ENCODE measurements at places on chromosomes 7 and 10.

GRCh38 chr10:11631890-11632587, 20.6 kb upstream of the USP6NL start:
- DNase-seq, result peak; percentile 59

GRCh38 chr7:129163875-129164544, 19.5 kb downstream of the TSPAN33 start:
- peak; percentile 59 for DNase-seq

DNA sequence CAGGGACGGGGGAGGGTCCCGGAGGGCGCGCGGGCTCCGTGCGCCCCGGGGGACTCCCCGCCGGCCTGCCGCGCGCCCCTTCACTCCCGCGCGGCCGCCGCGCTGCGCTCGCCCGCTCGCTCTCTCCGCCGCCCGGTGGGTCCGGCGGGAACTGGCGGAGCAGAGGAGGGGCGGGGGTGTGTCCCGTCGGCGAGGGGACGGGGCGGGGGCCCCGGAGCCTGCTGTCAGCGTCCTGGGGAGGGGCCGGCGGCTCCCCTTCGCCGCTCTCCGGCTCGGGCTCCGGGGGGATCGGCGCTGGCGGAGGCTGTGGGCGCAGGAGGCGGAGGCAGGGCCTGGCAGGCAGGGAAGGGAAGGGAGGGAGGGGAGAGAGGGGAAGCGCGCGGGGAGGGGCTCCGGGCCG, at the start of gene SH3PXD2A:
Gene SH3PXD2A, minus strand, starts transcription at position 153 of the 400 bp plus-strand sequence. CDS start 310 bp downstream, outside the sequence.
- peak; percentile 54 for DNase-seq

- no peak for DNase-seq
Measured at GRCh38 chr7:115128154-115128553, 206.3 kb downstream of the MDFIC start.

GRCh38 chr7:94477878-94478277, 31.7 kb upstream of the CASD1 start:
- DNase-seq, result no peak

DNA sequence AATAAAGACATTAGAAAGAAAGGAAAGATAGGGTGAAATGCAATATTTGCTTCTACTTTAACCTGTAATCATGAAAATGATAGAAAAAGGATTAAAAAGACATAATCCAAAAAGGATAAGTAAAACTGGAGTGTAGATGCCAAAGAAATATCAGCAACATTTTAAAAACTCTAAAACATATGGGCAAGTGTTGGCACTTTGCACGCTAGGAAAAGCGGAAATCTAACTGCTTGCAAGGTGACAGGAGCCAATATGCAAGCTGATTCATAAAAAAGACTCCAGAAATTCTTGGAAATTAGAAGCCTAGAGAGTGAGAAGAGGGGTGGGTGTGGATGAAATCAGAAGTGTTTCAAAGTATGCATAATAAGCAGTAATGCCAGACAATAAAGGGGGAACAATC, 161.1 kb downstream of the SEMA3E start:
- no peak for DNase-seq

- DNase-seq, result no peak
Measured at GRCh38 chr7:149638566-149639320, 134.6 kb downstream of the ZNF467 start.

GRCh38 chr10:119625570-119626280, 25.5 kb upstream of the BAG3 start:
- DNase-seq, result no peak

GRCh38 chr10:48255722-48256121, 18.8 kb downstream of the FRMPD2 start:
- no peak for DNase-seq

- DNase-seq, result no peak
Measured at GRCh38 chr10:95201736-95202135, 7.7 kb downstream of the ACSM6 start.

DNA sequence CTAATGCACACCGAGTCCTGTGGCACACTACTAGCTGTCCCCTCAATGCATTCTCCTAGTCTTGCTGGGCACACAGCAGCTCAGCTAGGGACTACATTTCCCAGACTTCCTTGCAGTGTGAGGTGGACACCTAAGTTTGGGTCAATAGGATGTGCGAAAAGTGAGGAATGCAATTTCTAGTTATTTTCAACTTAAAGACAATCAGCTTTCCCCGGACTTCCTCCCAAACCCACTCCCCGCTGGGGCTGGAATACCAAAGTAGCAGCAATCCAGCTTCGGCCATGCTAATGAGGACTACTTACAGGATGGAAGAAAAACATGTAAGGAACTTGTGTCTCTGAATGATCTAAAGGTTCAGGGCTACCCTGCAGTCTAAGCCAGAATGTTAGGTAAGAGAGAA, 286.4 kb upstream of the LRRN3 start:
- DNase-seq, result no peak

DNA sequence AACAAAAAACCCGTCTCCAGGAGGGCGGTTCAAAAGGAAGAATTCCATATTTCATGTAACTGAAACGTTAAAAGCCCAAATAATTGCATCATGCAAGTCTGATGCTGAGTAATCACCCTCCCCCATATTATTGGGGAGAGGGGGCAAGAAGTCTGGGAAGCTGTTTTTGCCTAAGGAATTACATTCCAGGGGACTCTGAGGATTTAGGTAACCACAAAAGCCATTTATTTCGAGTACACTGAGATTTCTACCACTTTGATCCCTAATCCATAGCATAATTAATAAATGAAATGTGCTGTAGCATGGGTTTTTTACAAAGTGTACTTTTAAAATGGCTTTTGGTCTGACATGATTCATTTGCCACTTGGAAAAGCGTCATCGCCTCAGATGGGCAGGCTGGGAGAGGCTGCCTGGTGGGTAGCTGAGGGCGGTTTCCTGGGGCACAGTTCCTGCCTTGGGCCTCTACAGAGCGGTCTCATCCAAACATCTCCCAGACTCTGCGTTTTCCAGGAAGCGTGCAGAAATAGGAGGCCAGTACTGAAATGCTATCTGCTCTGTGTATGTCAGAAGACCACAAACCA, 106.5 kb downstream of the TCF7L2 start:
- no peak for DNase-seq

GRCh38 chr7:129688503-129689222, 77.1 kb downstream of the NRF1 start:
- no peak for DNase-seq

DNA sequence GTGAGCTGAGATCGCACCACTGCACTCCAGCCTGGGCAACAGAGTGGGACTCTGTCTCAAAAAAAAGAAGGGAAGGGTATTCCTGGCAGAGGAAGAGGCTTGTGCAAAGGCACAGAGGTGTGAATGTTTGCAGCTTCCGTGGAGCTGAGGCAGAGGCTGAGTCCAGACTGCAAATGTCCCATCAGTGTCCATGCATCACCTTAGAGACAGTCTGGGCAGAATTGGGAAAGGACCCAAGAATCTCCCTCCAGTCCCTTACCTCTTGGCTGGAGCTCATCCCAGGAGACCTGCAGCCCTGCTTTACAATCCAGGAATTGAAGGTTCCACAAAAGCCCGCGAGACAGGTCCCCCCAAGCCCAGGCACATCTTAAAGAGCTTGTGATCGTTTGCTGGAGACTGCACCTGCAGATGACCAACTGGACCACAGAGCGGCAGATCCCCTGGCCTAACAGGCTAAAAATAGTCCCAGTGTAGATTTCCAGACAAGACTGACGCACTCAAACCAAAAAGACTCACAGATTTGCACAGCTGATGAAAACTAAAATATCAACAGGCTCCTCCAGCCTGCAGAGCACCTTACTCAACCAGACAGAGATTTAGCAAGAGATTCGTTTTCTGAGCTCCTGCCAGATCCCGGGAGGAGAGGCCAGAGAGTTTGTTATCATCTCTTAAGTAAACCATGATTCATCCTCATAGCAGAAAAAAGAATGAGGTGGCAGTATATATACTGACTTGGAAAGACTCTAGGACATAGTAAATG, 22.9 kb upstream of the NANOS1 start:
- DNase-seq, result no peak

DNA sequence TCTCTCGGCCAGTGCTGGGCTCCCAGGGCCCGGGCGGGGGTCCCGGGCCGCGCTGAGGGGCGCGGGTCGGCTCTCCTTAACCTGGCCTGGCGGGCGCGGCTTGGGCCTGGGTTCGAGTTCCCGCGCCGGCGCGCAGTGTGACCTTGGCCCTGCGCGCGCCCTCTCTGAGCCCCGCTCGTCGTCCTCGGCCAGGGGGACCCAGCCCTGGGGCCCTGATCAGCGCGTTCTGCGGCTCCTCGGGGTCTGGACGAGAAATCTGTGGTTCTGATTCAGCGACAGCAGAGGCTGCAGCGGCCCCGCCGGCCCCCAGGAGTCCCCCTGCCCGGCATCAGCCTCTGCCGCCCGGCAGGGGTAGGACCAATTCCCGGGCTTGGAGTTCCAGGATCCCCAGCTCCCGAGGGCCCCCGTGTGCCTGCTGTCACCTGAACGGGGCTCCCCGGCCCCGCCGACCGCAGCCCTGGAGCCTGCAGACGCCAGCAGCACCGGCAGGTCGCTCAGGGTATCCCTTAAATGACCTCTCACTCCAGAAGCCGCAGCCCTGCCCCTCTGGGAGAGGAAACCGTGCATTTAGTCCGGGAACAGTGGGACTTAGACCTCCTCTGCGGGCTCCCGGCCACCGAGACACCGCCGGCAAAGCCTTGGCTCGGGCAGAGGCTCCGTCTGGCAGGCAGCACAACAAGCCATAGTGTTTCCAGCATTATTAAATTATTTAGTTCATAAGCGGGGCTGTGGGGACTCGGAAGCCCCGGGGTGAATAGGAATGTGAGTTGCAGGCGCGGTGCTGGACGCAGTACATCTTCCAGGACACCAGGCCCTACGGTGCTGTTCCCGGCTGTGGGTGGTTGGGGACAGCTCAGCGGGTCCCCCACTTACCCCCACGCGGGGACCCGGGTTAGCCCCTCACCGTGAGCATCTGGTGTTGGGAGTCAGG, 572 bp downstream of the CHST12 start:
- peak; percentile 64 for DNase-seq

DNA sequence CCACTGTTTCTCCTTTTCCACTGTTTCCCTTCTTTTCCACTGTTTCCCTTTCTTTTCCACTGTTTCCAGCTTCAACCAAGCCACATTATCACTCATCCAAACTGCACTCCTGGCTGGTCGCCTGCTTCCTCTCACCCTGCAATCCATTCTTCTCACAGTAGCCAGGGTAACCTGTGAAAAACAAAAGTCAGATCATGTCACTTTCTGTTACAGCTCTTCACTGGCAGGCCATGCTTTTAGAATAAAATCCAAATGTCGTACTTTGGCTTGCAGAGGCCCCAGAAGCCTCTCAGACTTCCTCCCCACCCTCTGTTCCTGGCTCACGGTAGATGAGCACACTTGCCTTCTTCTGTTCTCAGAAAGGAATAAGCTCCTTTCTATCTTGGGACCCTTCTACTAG, 33.9 kb downstream of the STARD3NL start:
- DNase-seq, result no peak

DNA sequence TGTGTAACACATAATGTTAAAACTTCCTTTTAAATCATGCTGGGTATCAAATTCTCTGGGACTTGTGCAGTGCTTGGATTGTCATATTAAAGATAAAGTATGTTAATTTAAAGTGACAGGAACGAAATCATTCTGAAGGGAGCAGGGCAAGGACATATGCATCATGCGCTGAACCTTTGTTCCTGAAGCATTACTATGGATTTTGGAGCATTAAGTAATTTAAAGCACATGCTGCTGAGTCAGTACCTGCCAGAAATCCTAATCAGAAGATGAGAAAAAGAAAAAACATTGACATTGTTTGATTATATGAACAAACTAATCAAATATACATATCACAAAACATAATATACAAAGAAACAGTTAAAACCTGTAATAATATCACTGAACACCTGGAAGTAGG, 101.4 kb downstream of the MICU1 start:
- no peak for DNase-seq

DNA sequence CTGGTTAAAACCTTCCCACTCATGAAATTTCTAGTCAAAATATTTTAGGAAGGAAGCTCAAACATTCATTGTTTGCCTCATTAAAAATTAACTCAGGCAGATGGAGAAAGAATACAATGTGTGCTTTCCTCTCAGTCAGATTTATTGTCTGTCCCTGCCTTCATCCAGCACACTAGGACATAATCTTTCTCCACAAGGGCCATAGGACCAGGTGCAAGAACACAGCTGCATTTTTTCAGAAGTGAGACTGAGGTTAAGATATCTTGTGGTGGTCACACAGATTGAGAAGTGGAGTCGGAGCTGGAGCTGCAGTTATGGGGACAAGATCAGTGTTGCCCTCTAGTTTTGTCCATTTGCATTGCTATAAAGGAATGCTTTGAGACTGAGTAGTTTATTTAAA, 666.3 kb downstream of the CCSER2 start:
- no peak for DNase-seq

GRCh38 chr7:20164425-20165145, 52.6 kb downstream of the MACC1 start:
- DNase-seq, result no peak

GRCh38 chr7:29371472-29371871, 176.9 kb downstream of the CHN2 start:
- no peak for DNase-seq

DNA sequence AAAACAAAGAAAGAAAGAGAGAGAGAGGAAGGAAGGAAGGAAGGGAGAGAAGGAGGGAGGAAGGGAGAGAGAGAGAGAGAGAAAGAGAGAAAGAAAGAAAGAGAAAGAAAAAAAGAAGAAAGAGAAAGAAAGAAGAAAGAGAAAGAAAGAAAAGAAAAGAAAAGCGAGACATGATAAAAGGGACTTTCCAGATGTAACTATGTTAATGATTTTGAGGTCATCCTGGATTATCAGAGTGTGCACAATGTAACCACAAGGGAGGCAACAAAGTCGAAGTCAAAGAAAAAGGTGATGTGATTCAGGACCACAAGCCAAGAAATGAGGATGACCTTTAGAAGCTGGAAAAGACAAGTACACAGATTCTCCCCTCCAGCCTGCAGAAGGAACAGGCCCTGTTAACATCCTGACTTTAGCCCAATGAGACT, 48.9 kb upstream of the PAX2 start:
- DNase-seq, result no peak

DNA sequence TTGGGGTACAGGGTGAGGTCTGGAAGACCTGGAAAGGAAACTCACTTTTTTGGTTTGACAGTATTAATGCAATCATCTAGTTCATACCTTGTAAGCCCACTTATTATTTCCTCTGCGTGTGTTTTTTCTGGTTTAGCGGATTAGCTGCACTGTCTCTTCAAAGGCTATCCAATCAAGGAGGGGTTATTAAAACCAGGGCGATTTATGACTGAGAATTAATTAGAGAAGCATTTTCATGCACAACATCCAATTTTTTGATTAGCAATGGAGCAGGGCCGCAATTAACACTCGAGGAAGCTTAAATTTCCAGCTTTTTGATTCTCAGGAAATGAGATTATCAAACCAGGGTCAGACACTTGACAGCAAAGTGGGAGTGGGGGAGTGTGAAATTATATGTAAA, 248.9 kb downstream of the EXOC4 start:
- DNase-seq, result no peak

DNA sequence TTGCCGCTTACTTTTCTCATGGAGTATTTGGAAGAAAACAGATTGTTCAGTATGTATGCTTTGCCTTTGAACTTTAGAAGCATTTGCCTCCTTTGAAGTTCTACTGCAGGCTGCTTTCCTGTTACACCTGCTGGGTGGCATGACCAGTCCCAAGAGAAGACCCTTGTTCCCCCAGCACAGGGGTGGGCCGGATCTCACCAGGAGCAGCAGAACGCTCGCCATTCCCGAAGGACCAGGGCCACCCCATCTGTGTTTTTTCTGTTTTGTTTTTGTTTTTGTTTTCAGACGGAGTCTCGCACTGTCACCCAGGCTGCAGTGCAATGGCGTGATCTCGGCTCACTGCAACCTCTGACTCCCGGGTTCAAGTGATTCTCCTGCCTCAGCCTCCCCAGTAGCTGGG, 493.6 kb downstream of the PTPRN2 start:
- DNase-seq, result no peak

GRCh38 chr10:124658591-124659242, 85.5 kb downstream of the FAM53B start:
- DNase-seq, result no peak

GRCh38 chr10:100014071-100014762, 4.5 kb upstream of the DNMBP start:
- peak; percentile 81 for DNase-seq
